AG10803 (cell line): ENCODE measurements at places on chromosomes 12 and 14.

GRCh38 chr14:55609681-55610080 is 29.7 kb downstream of the KTN1 start:
- peak; percentile 63 for DNase-seq

GRCh38 chr12:44616402-44616801 is 259.7 kb downstream of the NELL2 start:
- no peak for DNase-seq

GRCh38 chr12:93571365-93571924 is 1.0 kb upstream of the SOCS2 start:
- peak; percentile 53 for DNase-seq

GRCh38 chr12:76422154-76422542 is 73.9 kb upstream of the BBS10 start:
- DNase-seq = no peak

GRCh38 chr12:83827193-83827592 is 1085.4 kb downstream of the SLC6A15 start:
- DNase-seq = no peak

DNA sequence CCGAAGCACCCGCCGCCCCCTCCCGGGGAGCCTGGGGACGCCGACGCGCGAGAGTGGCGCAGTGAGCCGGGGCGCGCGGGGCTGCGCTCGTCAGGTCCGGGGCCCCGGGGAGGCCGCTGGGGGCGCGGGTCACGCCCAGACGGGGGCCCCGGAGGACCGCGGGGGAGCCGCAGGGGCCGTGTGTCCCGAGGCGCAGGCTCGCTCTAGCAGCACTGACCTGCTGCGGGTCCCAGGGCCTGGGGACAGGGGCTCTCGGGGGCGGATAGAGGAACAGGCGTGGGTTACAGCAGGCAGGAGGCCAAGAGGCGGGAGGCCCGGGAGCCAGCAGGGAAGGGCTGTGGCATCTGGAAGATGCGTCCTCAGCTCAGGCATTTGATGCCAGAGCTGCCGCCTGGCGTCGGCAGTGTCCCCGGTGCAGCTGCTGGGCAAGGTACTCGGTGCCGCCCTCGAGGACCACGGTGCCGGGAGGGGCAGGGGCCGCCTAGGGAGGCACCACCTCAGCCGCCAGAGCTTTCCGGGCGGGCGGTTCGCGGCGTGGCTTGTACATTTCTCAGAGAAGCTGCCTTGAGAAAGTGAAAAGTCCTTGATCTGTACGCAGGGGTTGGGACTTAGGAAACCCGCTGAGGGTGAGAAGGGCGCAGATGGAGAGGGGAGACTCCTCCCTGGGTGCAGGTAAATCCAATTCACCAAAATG is 1.2 kb downstream of the WNT5B start:
- peak; percentile 56 for DNase-seq

GRCh38 chr12:24407884-24408283 is 458.4 kb upstream of the SOX5 start:
- no peak for DNase-seq

DNA sequence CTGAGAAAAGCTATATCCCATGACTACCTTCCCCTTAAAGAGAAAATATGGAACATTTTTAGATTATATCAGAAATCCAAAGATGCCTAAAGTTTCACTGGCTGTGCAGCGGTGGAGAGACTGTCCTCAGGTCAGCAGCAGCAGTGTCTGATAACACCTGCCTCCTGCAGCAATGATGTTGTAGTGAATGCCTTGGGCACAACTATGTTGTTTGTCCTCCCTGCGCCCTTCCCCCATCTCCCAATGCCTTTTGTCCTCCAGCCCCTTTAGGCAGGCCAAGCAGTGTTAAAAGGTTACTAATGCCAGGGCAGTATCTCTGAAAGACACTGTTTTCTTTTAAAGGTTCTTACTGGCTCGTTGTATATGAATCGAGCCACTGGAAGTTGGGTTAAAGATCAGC is 13.2 kb downstream of the RTRAF start:
- DNase-seq = no peak

DNA sequence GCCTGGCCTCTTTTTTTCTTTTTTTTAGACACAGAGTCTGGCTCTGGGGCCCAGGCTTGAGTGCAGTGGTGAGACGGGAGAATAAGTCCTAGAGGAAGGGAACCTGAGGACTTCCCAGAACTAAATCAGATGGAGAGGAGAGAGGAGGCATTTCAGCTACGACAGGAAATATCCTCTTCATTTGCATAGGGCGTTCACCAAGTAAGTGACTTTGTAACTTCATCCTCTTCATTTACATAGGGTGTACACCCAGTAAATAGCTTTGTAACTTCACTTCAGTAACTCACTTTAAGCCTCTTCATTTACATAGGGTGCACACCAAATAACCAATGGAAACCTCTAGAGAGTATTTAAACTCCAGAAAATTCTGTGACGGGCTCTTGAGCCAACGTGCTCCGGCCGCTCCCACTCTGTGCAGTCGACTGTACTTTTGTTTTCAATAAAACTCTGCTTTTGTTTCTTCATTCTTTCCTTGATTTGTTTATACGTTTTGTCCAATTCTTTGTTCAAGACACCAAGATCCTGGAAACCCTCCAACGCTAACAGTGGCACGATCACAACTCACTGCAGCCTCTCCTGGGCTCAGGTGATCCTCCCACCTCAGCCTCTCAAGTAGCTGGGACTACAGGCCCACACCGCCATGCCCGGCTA is 21.4 kb upstream of the ANKRD9 start:
- DNase-seq = no peak

- peak; percentile 2 for DNase-seq
Measured at GRCh38 chr12:113658006-113658655, 186.5 kb upstream of the LHX5 start.

DNA sequence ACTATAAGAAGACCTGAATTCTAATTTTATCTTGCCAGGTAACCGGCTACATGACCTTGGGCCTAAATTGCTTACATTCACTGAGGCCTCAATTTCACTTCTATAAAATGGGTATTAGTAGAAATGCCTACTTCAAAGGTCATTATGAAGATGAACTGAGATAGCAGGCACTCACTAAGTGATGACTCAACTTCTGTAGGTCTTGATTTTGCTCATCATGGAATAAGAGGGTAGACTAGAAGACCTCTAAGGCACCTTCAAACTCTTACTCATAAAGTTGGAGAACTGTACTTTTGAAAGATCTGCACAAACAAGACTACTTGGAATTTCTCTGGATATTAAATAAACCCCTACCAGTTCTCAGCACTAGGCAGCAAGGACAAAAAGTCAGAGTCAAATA is 39.3 kb upstream of the FRMD6 start:
- no peak for DNase-seq

DNA sequence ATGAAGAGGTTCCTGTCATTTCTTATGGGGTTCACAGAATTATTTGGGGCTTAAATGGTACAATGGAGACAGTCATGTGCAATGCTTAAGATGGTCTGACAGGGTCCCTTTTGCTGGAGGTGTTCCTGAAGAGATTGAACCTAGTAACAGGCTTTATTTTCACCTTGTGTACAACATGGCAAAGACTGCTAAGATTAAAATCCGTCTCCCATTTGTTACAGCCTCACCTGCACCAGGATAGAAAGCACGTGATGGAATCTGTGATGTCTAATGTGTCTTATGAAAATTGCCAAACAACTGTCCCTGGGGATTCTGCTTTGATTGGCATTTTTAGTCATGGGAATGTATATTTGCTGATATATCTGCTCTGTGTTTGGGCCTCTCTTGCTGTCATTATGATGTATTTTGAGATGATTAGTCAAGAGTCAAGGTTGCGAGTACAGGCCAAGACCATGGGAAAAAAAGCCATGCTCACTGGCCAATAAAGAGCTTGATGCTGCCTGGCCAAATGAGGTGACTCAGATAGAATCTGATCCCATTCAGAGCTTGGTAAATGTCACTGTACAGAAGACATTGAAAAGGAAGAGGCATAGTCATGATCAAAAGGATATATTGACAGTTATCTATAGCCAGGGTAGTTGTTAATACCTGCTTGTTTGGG is 96.1 kb downstream of the FLRT2 start:
- DNase-seq = no peak

DNA sequence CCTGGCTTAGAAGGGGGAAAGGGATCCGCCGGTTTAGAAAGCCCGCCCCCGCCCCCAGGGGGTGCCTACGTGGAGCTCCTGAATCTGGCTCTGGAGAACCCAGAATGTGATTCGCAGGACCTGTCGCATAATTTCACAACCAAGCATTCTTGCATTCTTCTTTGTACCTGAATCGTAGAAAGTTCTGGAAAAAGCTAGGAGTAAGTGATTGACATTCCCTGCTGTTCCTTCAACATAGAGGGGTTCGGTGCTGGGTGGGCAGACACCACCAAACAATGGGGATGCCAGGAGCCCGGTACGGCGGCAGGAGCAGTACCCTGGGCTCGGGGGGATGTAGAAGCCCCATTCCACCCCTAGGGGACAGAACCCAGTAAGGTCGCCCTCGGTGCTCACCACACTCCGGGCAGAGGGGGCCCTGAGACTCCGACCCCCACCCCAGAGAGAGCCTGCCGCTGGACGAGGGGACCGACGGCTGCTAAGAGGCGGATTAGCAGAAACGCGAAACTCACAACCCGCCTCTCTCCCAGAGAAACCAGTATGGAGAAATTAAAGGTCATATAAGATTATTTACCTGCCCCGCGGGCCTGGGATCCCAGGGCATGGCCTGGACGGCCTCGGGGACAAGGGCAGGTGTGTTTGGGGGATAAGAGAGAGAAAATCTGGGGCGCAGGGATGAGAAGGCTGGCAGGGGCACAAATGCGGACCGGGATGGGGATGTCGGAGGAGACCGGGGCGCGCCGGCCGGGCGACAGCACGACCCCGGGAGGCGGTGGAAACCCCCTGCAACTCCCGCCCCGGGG is 520 bp downstream of the CSRP2 start:
- no peak for DNase-seq

DNA sequence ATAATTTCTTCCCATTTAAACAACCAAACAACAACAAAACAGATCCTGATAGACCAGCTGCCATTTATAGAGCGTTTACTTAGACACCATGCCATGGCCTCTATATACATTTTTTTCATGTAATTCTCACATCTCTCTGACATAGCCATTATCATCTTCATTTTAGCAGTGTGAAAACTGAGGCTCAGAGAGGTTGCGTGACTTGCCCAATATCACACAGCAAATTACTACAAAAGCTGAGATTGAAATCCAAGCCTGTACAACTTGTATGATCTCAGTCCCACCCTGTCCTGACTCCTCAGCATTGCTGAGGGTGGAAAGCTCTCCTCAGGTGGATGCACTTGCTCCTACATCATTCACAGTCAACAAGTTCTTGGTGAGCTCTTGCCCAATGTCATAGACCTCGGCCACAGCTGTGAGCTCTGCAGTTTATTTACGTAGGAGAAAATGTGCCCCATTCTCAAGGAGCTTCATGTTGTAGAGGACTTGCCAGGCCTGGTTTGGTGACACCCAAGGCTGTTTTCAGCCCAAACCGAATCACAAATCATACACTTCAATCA is 55.5 kb downstream of the CRACR2A start:
- DNase-seq = peak; percentile 33

- peak; percentile 50 for DNase-seq
Measured at GRCh38 chr14:50943261-50943942, 881 bp downstream of the PYGL start.

GRCh38 chr14:78286210-78286609 is 116.0 kb downstream of the NRXN3 start:
- no peak for DNase-seq

DNA sequence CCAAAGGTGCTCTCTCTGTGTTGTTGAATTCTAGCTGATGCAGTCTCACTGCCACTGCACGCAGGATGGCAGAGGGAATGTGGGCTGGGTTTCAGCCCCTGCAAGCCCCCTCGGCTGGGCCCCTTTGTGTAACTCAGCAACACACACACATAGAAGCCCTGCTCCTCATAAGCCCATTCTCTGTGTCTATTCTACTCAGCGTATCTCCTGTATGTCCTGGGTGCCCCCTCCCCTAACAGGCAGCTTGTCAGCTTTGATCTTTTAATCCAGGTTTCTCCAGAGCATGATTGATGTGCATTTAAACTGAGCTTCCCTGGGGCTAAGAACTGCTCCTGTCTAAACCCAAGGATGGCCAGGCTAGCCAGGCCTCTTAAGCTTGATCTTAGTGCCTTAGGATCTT is 43.0 kb downstream of the SRRM4 start:
- no peak for DNase-seq
